ENCODE measurements at places on chromosomes 7 and 10. TPM values are rescaled to one million over a fixed set of nuclear protein-coding genes. Genes with fewer than 3 reads are reported as not detected.

Gene ANKRD22
- not detected for total RNA-seq

Gene MYO1G
- under 0.01 TPM for total RNA-seq

Gene BAMBI
- total RNA-seq: 0.15 TPM

Gene VENTX
- not detected for total RNA-seq

Gene NFE2L3
- total RNA-seq: 1.2 TPM

Gene SRGN
- total RNA-seq: 25.8 TPM

Gene AFAP1L2
- total RNA-seq: 0.29 TPM

Gene PHKG1
- 0.99 TPM for total RNA-seq

Gene CALCR
- total RNA-seq: not detected

Gene ABCB1
- total RNA-seq: 10.5 TPM

Gene TRPV6
- total RNA-seq: not detected

Gene TBXAS1
- total RNA-seq: 1.2 TPM

Gene SPOCK2
- 0.83 TPM for total RNA-seq

Gene EVX1
- not detected for total RNA-seq

Gene IKZF1
- not detected for total RNA-seq

Measured in smooth muscle cell of trachea (primary cell).